ENCODE measurements at places on chromosomes 5 and 9.

- no peak for DNase-seq
These were observed 1413.6 kb upstream of the ACO1 start for GRCh38 chr9:30970812-30971211.

DNA sequence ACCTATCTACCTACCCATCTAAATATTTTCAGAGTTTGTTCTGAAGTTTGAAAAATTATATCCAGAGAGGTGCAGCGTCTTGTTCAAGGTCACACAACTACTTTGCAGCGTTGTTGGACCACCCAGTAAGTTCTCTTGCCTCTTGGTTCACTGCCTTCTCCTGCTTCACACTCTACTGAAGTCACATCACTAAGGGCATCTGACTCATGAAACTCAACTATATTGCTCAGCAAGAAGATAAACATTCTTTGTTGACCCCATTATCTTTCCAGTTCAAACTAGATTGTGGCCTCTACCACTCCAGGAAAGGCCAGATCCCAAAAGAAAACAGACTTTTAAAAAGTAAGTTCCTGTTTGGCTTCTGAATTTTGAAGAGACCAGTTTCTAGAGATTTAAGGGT is 326.9 kb downstream of the SLIT3 start:
- DNase-seq = no peak

- DNase-seq = no peak
These were observed 206.3 kb downstream of the EFNA5 start for GRCh38 chr5:107464416-107464815.

DNA sequence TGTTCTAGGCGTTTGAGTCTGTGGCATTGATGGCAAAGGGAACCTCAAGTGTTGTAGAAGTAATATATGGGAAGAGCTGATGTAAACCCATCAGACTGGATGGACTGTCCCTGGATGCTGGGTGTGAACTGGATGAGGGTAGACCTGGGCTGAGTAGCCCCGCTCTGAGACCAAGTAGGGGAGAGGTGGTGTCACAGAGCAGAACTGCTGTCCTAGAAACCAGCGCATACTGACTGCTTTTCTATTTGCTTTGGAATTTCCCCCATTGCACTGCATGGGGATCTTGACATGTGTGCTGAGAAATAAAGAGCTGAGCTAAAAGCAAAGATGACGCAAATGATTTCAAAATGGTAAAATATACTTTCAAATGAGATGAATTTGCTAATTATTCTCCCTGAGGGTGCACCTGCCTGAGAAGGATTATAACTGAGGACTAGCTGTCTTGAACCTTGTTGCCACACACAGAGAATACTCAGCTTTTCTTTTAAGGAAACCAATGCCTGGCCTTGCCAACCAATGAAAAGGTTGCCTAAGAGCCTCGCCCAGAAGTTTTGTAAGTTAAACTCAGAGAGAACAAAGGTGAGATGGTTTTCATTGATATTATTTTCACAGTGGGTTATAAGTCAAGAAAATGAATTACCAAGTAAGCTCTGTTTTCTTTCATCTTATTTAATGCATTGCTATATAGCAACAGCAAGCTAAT is 44.8 kb downstream of the NIM1K start:
- no peak for DNase-seq

GRCh38 chr9:135811801-135812200 is 95.5 kb downstream of the CAMSAP1 start:
- DNase-seq = no peak

GRCh38 chr5:159414021-159414420 is 83.7 kb upstream of the IL12B start:
- DNase-seq = no peak

GRCh38 chr5:101163088-101163487 is 260.0 kb upstream of the ST8SIA4 start:
- DNase-seq = no peak

GRCh38 chr9:801399-802071 is 40.0 kb upstream of the DMRT1 start:
- DNase-seq = no peak

GRCh38 chr9:17476401-17476800 is 102.5 kb upstream of the SH3GL2 start:
- no peak for DNase-seq

GRCh38 chr5:139488260-139488659 is 5.7 kb upstream of the STING1 start:
- no peak for DNase-seq

GRCh38 chr5:123882319-123882964 is 370.5 kb downstream of the CSNK1G3 start:
- DNase-seq = no peak

- DNase-seq = no peak
These were observed 2.5 kb downstream of the F2R start for GRCh38 chr5:76718381-76718832.

DNA sequence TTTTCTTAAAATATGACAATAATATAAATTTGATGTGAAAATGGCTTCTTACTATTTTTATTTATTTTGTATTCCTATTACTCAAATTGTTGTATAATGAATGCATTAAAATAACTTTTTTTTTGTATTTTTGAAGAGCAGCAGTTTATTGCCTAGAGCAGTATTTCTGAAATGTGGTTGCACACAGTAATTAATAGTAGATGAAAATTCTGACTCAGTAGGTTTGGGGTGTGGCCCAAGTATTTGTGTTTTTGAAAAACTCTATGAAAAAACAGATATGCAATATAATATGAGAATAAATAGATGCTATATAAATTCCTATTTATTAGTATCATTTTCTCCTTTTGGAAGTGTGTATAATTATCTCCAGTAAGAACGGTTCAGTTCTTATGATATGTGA is 2225.3 kb upstream of the C9orf72 start:
- DNase-seq = no peak

DNA sequence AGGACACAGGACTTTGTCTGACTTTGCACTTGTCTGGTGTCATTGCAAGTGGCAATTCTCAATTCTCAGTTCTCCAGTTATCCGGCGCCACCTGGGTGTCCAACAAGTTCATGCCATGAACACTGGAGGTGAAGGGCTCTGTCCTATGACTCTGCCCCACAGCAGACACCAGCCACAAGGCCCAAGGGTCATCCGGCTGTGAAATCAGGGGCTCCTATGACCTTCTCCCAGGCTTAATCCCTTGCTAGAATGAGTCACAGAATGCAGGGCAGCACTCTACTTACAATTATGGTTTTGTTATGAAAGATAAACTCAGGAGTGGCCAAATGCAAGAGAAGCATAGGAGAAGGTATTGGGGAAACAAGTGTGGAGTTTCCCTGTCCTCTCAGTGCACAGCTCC is 392.0 kb downstream of the GADD45G start:
- peak; percentile 50 for DNase-seq

- DNase-seq = peak; percentile 29
These were observed 19.6 kb upstream of the GLRX start for GRCh38 chr5:95841914-95842812.

DNA sequence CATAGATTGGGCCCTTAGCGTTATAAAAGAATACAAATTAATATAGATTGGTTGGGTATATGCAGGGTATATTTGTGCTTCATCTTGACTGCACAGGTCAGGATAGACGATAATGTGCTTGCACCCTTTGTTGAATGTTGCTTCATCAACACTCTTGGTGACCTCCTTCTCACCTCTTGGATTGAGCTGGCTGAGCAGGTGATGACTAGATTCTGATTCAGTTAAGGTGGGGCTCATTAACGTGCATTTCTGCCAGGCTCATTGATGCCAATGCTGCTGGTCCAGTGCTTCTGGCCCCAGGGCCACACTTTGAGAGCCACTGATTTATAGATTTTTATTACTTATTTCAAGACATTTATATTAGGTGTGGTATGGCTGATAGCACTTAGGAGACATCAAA is 27.7 kb downstream of the PCSK5 start:
- DNase-seq = no peak

GRCh38 chr5:149381261-149381985 is 2.3 kb upstream of the IL17B start:
- no peak for DNase-seq

DNA sequence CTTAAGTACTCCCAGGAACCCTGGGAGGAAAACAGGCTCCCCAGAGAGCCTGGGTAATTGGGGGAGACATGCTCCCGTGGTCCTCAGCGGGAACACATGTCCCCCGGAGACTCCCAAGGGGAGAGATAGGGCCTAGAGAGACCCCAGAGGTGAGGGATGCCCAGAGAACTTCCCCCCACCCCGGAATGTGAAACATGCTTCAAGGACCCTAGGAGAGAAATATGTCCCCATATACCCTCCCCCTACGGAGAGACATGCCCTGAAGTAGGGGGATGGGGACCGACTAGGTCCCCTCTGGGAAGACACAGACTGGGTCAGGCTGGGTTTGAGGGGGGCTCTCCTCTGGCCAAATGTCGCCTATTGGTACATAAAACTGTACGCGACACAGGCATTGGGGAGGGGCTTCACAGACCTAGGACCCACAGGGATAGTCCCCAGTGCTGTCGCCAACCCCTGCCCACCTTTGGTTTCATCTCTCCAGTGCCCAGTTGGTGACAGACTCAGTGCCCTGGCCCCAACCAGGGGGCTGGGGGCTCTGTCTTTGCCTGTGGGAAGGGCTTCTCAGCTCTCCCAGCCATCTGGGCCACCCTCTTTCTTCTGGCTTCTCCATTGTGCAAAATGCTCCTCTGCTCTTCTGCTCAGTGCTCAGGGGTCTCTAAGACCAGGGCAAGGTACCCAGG is 26.9 kb downstream of the PCDH1 start:
- no peak for DNase-seq

DNA sequence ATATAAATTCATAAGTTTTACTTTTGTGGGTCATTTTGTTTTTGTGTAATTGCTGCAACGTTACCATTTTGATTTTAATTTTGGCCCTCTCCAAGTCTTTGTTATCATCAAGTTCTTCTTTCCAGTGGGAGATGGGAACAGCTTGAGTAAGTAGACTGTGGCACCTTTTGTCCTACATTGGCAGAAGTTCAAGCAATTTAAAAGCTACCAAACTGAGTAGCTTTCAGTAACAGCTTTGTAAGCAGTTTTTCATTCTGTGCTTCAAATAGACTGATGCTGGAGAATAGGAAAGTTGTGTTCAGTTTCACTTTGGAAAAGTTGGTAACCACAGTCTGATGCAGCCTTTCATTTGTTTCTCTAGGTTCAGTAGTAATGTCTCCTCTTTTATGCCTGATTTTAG is 47.8 kb upstream of the TMED7 start:
- no peak for DNase-seq

DNA sequence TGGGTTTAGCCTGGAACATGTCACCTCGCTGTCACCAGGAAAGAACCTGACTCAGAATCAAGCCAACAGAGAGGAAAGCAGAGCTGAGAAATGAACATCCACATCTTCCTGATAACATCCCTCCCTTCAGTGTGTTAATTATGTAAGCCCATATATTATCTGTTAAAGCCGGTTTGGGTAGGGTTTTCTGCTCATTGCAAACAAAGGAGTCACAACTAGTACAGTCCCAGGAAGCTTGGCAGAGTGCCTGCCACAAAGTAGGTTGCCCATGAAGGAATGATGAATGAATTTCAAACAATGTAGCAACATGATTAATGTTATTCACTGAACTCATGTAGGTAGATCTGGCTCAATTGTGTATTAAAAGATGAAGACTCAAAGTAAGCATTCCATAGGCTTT is 10.4 kb upstream of the PPARGC1B start:
- no peak for DNase-seq

DNA sequence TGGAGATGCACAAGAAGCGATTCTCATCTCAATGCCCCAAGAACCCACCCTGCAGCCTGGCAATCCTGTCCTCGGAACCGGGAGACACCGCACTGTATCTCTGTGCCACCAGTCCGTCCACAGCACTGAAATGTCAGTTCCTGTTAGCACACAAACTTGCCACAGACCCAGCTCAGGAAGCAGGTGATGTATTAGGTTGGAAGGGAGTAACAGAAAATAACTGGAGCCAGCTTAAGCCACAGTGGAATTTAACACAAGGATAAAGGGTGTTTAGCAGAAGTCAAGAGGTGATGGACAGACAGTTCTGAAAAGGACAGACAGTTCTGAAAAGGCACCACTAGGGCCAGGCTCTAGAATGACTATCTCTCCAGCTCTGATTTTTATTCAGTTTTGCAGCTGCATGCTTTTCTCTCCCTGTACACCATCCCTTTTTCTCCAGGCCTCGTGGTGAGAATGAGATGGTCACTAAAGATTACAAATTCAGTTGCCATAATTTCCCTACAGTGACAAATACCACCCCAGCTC is 114.4 kb downstream of the ANKRD18B start:
- DNase-seq = no peak

GRCh38 chr5:37435261-37435660 is 56.1 kb downstream of the WDR70 start:
- DNase-seq = no peak

DNA sequence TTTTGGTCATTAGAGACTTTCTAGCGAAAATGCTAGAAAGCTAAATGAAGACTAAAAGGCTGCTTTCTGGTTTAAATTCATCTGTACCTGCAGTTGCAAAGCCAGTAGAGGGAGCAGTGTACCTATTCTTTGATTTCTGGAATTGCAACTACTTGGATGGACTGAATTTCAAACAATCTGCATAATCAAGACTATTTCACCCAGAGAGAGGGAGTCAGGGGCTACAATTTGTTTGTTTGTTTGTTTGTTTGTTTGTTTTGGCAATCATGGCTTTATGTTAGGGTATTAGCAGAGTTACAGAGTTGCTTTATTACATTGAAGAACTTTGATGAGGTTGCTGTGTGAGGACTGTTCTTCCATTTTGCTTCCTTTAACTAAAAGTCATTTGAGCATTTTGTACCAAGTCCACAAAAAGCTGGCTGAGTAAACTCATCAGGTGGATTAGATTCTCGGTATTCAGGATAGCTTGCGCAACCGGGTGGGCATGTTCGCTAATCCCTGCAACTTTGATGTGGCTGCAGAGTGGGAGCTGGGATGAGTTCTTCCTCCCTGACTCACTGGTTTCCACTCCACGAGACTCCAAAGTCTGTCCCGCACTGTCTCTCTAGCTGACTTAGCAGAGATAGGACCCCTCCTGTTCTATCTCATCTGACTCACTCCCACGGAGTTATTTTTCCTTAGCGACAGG is 80.0 kb upstream of the TUT7 start:
- DNase-seq = no peak

DNA sequence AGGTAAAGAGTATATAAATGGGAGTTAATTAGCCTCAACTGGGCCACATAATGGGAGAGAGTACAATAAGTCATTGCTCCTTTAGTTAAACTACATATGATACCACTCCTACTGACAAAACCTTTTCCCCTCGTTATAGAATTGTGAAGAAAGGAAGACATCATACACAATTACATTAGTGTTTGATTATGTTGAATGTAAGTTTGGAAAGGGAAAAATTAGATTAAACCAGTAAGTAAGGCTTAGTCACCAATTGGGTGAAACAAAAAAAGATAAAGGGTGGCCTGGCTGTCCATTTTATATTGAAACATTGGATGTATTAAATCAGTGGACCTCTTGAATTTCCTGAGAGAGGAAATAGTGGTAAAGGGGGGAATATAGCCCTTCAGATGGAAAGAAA is 464.3 kb upstream of the PAPPA start:
- DNase-seq = no peak

GRCh38 chr9:6780690-6781089 is 22.9 kb downstream of the KDM4C start:
- DNase-seq = no peak

GRCh38 chr5:9544056-9544455 is 1.8 kb downstream of the SEMA5A start:
- no peak for DNase-seq
